ENCODE measurements at places on chromosomes 12 and 14.

DNA sequence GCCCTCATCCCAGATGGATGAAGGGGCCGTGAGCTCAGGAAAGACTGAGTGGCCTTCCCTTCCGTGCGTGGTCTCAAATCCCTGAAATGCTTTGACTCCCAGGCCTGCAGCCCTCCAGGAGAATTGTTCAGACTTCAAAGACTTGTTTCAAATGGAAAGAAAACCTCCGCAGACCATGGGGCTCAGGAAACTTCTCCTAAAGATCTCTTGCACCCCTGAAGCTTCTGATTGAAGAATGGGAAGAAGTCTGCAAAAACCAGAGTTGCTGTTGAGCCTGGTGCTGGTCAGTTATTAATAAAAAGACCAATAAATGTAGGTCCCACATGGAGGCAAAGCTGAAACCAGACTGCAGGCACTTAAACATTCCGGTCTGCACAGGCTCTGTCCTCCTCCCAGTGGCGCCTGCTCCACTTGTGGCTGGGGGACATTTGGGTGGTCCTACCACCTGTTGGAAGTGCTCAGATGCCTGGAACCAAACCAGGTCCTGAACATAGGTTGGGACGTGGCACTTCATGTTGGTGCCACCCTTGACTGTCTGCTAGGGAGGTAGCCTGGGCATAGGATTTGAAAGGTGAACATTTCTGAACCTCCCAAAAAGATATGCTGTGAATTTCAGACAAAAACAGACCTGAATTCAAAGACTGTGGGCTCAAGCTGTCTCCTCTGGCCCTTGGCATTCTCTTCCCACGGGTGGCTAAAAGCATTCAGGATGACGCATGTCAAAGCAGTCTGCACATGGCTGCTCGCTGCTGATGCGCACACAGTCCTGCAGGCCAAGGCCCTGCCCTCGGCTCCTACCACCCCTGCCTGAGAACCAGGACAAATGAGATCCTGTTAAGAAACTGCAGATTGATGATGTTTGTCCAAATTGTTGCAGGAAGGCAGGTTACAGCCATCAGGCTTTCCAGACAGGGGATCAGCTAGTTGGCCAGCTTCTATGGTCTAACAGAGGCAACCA lies 36.2 kb upstream of the MEG3 start:
- no peak for DNase-seq

GRCh38 chr14:40269436-40269835 lies 837.2 kb upstream of the FBXO33 start:
- DNase-seq, result no peak

- DNase-seq, result no peak
These were observed 12.5 kb downstream of the NAA25 start for GRCh38 chr12:112096070-112096469.

GRCh38 chr12:92753976-92754885 lies 51.4 kb downstream of the PLEKHG7 start:
- no peak for DNase-seq

Measured in cerebellar cortex (tissue), 1 donor.